ENCODE measurements at places on chromosomes 13 and 19. TPM values are rescaled to one million over a fixed set of nuclear protein-coding genes. Genes with fewer than 3 reads are reported as not detected.

Gene ZNF625
- total RNA-seq, result 18.6 TPM

Gene PCDH9
- 5.0 TPM for total RNA-seq

Gene MATK
- not detected for total RNA-seq

Gene PABPC3
- 0.08 TPM for total RNA-seq

- DNase-seq, result no peak
These were observed 21.5 kb upstream of the ADGRE1 start for GRCh38 chr19:6865849-6866248.
